ENCODE measurements at places on chromosomes 5 and 9.
A peak's percentile ranks its signal among the peaks of the same experiment; 100 is the strongest.

DNA sequence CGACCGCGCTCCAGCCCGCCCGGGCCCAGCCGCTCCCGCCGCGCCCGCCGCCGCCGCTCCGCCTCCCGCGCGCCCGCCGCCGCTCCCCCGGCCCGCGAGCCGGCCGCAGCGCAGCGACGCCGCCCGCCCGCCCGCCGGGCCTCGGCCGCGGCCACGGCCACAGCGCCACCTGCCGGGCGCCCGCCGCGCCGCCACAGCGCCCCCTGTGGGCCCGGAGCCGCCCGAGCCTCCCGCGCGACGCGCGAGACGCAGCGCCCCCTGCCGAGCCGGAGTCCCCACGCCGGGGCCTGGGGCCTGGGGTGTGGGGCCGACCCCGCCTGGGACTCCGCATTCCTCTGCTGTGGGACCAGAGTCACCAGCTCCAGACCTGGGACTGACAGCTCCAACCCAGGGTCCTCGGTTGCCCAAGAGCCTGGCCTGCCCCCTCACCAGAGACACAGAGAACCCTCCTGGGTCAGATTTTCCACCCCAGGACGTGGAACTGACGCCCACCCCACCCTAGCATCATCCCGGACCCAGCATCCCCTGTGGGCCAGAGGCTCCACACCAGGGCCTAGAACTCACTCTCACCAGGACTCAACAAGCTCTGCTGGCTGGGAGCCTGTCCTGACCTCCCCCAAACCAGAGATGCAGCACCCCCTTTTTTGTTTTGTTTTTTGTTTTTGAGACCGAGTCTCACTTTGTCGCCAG is at the start of gene RAPGEF1:
Gene RAPGEF1, minus strand, starts transcription at position 118 of the 690 bp plus-strand sequence. CDS start 246 bp downstream, outside the sequence.
- DNase-seq: peak; percentile 74

GRCh38 chr5:100788417-100788816 is 114.7 kb downstream of the ST8SIA4 start:
- no peak for DNase-seq

DNA sequence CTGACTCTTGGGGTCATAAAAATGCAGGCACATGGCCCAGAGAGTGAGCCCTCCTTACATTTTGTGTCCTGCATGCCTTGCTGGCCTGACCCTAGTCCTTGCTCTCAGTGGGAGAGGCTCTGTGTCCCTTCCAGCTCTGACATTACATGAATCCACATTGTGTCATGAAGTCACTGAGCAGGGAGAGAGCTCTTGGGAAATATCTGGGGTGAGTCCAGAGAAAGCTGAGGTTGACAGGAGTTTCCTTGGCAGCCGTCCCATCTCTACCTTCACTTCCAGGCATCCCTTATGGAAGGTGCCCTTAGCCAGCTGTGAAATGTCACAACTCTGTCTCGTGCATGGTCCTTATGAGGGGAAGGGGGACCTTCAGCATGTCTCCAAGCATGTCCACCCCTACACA is 41.0 kb downstream of the FAT2 start:
- no peak for DNase-seq

DNA sequence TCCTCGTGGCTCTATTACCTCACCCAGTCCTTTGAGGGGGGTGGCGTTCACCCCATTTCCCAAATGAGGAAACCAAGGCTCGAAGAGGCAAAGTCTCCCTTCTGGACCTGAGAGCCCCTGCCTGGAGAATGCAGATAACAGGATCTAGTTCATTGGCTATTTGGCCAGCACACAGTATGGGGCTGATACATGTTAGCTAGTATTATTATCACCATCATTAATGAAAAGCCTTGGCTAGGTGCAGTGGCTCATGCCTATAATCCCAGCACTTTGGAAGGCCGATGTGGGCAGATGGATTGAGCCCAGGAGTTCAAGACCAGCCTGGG is 4.3 kb downstream of the SH3GLB2 start:
- no peak for DNase-seq

DNA sequence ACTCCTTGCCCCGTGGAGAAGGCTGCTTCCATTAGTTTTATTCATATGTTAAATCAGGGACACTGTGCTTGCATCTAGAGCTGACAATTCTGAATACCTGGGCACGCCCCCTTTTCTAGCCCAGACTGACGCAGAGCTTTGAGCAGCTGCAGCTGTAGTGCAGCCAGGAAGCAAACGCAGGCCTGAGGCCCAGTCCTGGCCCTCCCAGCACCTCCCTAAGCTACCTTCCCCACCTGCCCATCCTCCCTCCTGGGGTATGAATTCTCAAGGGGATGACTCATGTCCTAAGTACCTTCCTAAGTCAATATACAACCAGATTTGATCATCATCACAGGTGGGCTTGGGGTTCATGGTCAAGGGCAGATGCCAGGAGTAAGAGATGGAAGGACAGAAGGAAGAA is 3.5 kb downstream of the PHF19 start:
- DNase-seq: peak; percentile 89

GRCh38 chr9:133844881-133845410 is 106.8 kb upstream of the SARDH start:
- DNase-seq: no peak

DNA sequence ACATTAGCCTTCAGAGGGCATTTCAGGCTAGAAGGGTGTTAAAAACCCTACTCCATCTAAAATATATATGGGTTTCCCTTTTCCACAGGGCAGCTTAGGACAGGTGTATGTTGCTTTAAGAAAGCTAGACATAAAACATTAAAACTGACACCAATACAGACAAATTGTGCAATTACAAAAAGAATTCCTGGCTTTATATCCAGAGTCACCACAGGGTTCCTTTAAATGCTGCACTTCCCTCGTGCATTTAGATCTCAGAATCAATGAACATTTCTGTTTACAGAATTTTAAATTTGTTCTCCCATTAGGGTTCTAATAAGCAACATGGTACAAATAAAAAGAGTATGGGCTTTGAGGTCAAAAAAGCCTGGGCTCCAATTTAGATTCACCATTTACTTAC is 170.2 kb downstream of the MAPKAP1 start:
- DNase-seq: no peak

GRCh38 chr5:137442660-137443059 is 56.5 kb downstream of the SPOCK1 start:
- no peak for DNase-seq

DNA sequence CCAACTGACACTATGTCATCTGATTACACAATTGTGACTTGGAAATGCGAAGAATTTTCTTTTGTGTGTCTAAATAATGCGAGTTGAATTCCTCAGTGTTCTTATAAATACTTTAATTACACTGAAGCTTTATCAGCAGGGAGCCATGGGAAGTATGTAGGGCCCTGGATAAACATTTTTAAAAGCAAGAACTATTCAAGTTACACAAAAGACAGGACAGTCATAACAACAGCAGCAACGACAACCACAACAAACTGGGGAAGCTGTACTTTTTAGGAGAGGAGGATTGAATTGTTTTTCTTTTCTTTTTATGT is 250.3 kb upstream of the ZNF608 start:
- DNase-seq: no peak

DNA sequence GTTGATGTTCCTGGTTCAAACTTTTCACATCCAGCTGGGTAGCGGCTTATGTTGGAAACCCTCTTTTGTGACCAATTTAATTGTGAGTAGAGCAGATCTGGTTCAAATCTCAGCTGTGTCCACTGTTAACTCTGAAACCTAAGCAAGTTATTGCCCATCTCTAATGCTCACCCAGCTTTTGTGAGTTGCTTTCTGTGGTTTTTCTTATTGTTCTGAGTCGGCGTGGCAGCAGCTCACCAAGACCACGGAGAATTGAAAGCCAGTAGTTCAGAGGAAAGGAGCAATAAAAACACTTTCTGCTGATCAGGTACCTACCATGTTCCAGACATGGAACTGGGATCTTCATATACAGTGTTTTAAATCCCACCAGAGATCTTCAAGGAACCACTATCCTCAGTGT is 114.4 kb downstream of the DOCK2 start:
- no peak for DNase-seq

DNA sequence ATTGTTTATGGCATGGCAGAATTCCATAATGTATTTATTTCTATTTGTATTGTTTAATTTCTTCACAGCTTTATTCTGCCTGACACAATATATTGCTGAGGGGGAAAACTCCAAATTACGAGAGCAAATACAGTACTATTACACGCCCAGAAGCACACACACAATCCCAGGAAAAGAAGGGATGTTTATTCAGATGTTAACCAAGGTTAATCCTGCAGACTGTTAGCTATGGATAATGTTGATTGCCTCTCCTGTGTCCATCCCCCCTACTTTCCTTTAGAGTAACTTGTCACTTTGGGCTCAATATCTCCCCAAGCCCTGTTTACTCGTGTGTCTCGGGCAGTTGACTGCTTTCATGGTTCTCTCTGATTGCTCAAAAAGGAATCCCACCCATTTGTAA is 84.2 kb upstream of the ERCC6L2 start:
- DNase-seq: no peak
